Brain microvascular endothelial cell (primary cell): ENCODE measurements at places on chromosomes 7 and 10.
A peak's percentile ranks its signal among the peaks of the same experiment; 100 is the strongest.

DNA sequence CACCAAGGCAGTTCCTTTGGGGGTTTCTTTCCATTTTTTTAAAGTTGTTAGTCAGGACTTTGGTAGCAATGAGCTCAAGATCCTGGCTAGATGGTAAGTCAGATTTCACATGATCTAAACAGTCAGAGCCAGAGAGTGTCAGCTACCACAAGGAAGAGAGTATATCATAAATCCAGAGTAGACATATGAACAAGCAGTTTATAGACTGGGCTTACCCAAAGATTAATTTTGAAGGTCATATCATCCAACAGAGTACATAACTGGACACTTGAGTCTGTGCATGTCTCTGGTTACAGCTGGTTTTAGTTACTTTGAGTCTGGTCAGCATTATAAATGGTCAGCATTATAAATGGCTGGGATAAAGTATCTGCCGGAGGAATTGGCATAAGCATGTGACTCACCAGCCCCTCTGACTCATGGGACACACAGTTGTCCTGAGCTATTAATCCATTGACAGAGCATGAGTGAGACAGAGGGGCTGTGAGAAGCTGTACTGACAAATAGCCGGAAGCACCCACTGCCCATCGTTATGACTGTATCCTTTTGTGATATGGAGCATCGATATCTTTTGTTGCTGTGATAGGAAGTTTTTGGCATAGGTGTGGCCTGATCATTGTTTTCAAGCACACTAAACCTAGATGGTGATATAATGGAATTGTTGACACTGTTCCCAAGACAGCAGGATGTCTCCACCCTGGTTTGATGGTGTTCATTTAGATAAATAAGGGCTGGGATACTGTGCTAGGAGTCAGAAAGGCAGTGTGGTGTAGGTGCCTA, 19.3 kb downstream of the PPP1R3C start:
- peak; percentile 98 for DNase-seq

DNA sequence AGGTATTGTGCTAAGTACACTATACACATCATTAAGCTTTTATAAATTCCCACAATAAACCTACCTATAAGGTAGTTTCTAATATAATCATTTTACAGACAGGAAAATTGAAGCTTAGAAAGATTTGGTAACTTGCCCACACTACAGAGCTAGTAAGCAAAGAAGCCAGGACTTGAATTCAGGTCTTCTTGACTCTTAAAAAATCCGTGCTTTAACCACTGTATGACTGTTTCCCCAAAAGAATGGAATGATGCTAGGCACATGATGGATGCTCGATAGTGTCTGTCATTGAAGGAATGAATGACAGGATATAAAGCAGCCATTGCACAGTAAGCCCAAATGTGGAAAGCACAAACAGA, 26.6 kb downstream of the ZNF800 start:
- DNase-seq = no peak

- DNase-seq = no peak
Measured at GRCh38 chr7:31002256-31002655, 38.5 kb downstream of the GHRHR start.

- no peak for DNase-seq
Measured at GRCh38 chr10:129854796-129855705, 109.0 kb downstream of the EBF3 start.

DNA sequence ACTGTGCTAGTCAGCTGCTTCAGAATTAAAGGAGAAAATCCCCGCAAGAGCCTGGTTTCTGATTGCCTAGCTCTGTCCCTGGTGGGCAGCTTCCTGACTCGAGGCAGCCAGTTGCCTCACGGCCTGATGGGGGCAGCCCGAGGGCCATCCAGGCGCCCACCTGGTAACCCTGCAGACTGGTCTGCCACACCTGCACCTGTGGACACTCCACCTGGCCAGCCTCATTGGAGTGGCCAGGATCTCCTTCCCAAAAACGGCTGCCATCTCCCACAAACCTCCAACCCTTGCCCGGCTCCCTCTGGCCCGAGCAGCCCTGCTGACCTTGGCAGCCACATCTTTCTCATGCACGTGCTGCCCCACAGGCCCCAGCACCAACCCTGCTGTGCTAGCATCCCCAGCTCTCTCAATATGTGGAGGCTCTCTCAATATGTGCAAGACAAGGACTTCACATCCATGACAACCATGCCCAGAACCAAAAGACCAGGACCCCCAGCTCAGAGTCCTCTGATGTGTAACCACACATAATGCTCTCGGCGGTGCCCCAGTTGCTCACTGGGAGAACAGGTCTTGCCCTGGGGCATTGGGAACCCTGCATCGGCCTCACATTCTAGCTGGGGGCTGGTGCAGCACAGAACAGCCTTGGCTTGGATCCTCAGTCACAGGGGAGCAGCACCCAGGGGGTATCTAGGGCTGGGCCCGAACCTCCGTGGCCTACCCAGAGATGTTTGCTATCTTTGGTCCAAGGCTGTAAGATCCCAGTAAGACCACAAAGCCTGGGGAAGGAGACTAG, 14.6 kb downstream of the DRGX start:
- no peak for DNase-seq

DNA sequence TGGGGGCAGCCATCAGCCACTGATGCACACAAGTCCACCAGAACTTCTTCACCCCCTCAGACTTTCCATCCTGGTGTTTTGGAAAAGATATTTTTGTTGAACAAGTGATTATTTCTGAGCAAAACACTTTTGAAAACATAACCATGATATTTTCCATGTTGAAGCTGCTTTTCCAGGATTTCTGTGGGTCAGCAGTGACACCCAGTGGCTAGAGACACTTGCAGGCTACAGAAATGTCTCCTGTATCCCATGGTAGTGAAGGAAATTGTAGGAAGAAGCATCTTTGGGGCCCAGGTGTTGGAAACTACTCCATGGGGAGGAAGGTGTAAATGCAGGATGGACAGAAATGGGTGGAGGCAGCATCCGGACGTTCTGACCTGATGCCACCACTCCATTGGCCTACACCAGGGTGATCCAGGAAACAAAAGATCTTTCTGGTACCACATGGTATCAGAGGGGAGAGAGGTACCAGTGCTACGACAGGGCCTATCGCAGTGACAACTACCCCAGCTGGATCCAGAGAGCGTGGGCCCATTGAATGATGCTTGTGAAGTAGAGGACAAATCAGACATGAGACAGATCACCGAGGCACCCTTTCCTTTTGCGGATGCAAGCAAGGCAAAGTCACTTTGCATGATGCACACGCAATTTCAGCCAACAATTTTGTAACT, 111.7 kb upstream of the COBL start:
- DNase-seq = peak; percentile 11

GRCh38 chr7:3695602-3696001, 394.6 kb downstream of the SDK1 start:
- DNase-seq = no peak

GRCh38 chr7:2666588-2667250, 21.3 kb upstream of the AMZ1 start:
- no peak for DNase-seq

GRCh38 chr7:35975851-35976454, 175.1 kb downstream of the SEPTIN7 start:
- DNase-seq = peak; percentile 79

- DNase-seq = no peak
Measured at GRCh38 chr10:64116707-64117106, 595.5 kb downstream of the REEP3 start.

DNA sequence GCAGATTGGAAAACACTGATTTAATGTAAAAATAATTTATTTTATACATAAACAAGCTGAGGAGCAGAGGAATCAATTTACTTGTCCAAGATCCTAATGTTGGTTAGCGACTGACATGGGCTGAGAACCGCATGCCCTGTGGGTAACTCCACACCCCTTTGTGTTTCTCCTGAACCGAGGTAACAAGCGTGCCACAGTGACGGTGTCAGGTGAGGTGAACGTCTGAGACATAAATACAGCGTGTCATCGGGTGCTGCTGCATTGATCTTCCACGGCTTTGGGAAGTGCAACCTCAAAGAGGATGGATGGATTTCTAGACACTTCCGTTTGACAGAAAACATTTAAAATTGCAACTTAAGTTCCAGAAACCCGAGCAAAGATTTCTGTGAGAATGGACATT, 386.8 kb upstream of the ADARB2 start:
- no peak for DNase-seq

GRCh38 chr10:104246976-104247375, 7.7 kb upstream of the GSTO1 start:
- no peak for DNase-seq

- DNase-seq = no peak
Measured at GRCh38 chr7:90919816-90920215, 323.7 kb downstream of the CDK14 start.

- DNase-seq = no peak
Measured at GRCh38 chr7:42672339-42672999, 239.4 kb downstream of the C7orf25 start.

GRCh38 chr10:70405037-70405824, 1.3 kb downstream of the EIF4EBP2 start:
- peak; percentile 80 for DNase-seq

GRCh38 chr7:87154569-87154968, 2.3 kb downstream of the DMTF1 start:
- DNase-seq = no peak

DNA sequence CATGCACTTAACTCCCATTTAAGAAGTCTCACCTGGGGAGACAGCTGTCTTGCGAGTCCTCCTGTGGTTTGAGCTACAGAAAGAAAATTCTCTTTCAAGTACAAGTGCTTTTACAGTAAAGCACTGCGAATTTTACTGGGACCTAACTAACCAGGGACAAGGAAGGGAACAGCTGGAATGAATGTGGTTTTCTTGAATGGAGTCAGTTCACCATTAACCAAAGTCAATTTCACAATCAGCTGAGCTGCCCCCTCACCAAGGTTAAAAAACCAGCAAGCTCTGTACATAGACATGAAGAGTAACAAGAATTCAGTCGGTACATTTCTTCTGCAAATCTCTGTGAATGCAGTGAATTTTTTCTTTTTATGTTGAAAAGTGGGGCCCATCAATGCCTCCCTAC, 56.3 kb downstream of the GFRA1 start:
- no peak for DNase-seq
